ENCODE measurements at places on chromosomes 1 and 21. TPM values are rescaled to one million over a fixed set of nuclear protein-coding genes. Genes with fewer than 3 reads are reported as not detected.

The NFASC gene
- 76.7 TPM for total RNA-seq

GRCh38 chr1:226671277-226671676, 67.8 kb downstream of the ITPKB start:
- no peak for DNase-seq
- no peaks in the 10 kb centered on the region for H3K27me3 ChIP-seq
- H3K4me1 ChIP-seq, result peaks cover 16% of the 10 kb centered on the region
- no peak overlapping the region for H3K27ac ChIP-seq
- H3K4me3 ChIP-seq, result no peak overlapping the region
- H3K36me3 ChIP-seq, result no peaks in the 10 kb centered on the region

GRCh38 chr21:37683396-37684114, 232.7 kb downstream of the KCNJ6 start:
- no peaks in the 10 kb centered on the region for H3K27me3 ChIP-seq
- DNase-seq, result no peak
- H3K4me3 ChIP-seq, result no peak overlapping the region
- no peak overlapping the region for H3K27ac ChIP-seq

DNA sequence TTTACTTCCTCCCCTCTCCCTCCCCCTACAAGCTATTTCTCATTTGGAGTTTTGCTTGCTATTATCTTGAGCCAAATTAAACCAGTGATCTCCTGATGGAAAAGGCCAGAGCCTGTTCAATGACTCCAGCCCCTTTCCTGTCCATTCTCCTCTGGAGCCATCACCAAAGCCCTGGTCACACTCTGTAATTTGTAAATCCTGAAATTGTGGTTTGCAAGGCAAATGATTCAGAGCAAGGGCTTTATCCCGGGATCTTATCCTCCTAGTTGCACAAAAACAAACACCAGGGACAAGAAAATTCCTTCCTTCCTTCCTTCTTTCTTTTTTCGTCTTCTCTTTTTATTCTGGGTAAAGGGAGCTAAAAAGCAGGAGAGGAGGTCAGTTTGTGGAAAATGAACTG, 366.1 kb upstream of the ST6GALNAC5 start:
- H3K27me3 ChIP-seq, result no peaks in the 10 kb centered on the region
- no peak overlapping the region for H3K4me3 ChIP-seq
- no peak for DNase-seq
- H3K36me3 ChIP-seq, result no peaks in the 10 kb centered on the region
- no peaks in the 10 kb centered on the region for H3K4me1 ChIP-seq
- H3K27ac ChIP-seq, result no peak overlapping the region
